ENCODE measurements at places on chromosomes 6 and 20.

GRCh38 chr6:2630359-2630758, 120.4 kb downstream of the MYLK4 start:
- no peak for DNase-seq

DNA sequence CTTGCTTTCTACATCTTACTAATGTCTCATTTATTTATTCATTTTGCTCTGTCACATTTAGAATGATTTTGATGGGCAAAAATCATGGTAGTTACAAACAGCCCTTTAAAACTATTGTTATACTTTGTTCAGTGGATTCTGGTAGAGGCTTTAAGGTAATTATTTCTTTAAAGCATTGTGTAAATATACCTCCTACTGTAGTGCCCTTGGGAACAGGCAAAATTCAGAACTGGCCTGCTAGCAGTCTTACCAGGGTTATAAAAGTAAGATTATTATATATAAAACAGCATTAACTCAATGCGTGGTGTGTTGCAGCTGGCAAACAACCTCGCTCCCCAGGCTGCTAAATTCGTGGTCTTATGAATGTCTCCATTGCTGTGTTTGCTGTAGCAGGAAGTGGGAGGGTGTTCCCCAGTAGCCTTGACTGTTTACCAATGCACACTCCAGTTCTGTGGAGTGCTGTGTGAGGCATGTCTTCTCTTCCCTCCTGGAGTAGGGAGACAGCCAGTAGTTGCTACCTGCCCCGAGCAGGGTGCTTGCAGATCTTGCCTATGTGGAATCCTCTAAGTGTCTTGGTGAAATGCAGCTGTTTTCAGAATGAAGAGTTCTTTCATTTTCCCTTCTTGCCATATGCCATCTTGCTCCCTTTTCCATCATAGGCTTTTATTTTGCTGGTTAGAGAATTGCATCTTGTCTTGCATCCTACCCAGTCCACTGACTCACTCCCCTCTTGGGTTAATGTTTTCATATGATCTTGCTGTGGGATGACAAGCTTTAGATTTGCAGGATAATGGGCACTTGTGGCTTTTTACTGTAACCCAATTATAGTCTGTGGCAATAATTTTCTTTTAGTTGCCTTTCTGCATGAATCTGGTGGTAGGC, 45.3 kb downstream of the IGF2R start:
- no peak for DNase-seq

DNA sequence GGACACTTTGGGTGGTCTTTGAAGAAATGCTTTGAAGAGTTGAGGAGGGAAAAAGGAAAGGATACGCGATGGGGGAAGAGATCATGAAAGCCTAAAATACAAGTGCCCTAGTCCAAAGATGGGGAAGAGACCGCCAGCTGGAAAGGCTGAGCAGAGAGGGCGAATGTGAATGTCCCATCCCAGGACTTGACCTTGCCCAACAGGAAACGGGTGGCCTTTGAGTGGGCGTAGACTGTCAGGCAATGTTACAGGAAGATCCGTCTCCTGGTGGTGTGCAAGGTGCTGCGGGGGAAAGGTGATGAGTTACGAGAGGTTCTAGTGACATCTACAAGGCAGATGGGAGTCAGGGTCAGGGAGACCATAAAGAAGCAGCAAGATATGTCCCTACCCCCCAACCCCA, 55.0 kb upstream of the TBXT start:
- no peak for DNase-seq

DNA sequence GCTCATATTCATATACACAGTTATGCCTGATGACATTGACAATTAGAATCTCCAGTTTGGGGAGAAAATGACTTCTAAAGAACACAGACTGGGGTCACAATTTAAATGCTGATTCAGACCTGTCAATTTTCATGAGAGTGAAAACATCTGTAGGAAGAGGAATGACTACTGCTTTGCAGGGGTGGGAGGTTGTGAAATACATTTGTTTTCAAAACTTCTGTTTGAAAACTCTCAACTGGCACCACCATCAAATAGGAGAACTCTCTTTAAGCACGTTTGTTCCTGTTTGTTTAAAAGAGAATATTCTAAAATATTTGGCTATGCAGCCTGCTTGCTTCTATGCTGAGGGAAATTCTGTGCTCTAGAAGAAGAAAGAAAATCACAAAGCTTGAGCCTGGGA, 50.8 kb upstream of the ADGRF5 start:
- DNase-seq, result no peak

- peak; percentile 53 for DNase-seq
Measured at GRCh38 chr6:89035252-89036101, 45.1 kb upstream of the PNRC1 start.

DNA sequence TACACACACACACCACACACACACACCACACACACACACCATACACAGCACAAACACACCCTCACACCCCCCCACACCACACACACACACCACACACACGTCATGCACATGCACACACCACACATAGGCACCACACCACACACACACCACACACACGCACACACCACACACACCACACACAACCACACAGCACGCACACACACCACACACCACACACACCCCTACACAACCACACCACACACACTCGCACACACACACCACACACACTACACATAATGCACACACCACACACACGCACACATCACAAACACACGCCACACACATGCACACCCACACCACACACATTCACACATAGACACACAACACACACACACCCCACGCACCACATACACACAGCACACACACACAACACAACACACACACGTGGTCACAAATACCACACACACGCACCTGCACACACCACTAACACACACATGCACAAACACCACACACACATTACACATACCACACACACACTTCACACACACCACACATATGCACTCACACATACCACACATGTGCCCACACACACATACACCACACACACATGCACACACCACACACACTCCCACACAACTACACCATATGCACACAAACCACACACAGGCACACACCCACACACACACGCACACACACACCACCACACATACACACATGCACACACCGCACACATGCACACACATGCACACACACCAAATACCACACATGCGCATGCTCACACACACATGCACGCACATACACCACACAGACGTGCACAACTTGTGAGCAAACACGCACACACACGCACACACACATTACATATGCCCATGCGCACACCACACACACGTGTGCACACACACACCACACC, 9.4 kb upstream of the ACSS1 start:
- DNase-seq, result no peak

- no peak for DNase-seq
Measured at GRCh38 chr6:116395647-116396046, 24.9 kb downstream of the DSE start.

DNA sequence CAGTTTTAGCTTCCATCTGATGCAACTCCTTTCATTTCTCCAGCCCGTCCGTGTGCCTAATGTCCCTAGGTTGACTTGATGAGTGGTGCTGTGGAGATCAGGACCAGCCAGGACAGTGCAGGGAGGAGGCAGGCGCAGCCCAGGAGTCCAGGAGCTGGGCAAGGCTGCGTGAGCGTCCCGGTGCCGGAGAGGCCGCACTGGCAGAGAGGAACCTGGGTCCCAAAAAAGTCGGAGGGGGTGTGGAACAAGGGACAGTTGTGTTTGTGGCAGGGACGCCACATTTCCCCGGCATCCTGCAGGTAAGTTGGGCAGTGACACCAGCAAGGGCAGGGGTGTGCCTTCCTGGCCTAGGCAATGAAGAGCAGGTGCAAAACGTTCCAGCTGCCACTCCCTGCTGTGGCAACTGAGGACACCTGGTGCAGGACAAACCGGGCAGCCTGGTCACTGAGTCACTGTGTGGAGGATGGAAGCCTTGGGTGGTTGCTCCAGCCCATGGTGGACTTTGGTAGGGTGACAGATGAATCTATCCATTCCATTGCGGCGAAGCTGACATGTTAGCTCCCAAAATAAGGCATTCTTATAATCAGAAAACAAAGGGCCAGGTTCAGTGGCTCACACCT, 53.2 kb downstream of the RAMACL start:
- DNase-seq, result no peak

DNA sequence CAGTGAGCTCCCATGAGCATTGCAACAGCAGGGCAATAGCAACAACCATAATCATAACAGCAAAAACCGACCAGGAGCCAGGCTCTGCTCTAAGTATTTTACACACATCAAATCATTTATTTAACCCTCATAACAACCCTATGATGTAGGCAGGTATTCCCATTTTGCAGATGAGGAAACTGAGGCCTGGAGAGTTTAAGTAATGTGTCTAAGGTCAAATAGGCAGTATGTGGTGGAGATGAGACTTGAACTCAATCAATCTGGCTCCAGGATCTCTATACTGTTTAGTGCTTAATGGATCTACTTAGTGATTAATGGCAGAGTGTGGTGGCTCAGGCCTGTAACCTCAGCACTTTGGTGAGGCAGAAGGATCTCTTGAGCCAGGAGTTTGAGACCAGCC, 3.4 kb downstream of the TMEM151B start:
- DNase-seq, result no peak

DNA sequence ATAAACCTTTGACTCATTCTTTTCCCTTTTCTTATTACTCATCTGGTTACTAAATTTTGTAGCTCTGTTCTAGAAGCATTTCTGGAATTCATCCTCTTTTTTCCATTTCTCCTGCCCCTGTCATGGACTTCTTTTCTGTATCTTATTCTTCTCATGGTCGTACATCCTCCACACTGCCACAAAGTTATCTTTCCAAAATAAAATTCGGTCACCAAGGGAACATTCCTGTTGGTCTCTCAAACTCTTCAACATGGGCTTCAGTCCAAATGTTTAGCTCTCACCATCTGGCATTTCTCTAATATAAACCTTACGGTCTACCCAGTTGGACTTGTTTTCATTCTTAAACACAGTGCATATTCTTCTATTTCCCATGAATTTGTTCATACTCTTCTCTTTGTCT, 428.8 kb upstream of the ID4 start:
- no peak for DNase-seq

All from occipital lobe (tissue), 3 donors.